ENCODE measurements at places on chromosomes 4 and X.

GRCh38 chr4:61514991-61515390 is 314.9 kb downstream of the ADGRL3 start:
- no peak for DNase-seq

- peak; percentile 84 for DNase-seq
Observed at GRCh38 chr4:140466146-140466545, 31.9 kb downstream of the MGAT4D start.

- DNase-seq = no peak
Observed at GRCh38 chr4:14084598-14084997, 457.1 kb upstream of the BOD1L1 start.

- no peak for DNase-seq
Observed at GRCh38 chrX:141314441-141314840, 72.1 kb upstream of the SPANXC start.

- DNase-seq = no peak
Observed at GRCh38 chrX:56288608-56289007, 56.5 kb downstream of the KLF8 start.

DNA sequence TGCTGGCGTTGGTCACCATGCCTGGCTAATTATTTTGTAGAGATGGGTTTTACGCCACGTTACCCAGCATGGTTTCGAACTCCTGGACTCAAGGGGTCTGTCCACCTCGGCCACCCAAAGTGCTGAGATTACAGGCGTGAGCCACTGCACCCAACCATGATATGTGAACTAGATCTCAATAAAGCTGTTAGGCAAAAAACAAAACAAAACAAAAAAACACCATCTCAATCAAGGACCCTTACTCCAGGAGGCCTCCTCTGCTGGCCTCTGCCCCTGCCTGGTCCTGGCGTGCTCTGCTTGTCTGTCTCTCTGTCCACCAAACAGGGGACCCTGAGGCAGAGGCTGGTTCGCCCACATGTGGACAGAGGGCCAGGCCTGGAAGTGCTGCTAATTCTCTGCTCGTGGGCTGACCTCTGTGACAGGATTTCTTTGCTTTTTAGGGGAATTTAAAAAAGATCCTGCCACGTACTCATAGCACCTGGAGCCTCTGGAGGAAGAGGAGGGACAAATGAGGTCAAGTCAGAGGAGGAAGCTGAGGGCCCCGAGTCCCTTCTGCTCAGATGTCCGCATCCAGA is 32.7 kb upstream of the WFS1 start:
- DNase-seq = no peak

DNA sequence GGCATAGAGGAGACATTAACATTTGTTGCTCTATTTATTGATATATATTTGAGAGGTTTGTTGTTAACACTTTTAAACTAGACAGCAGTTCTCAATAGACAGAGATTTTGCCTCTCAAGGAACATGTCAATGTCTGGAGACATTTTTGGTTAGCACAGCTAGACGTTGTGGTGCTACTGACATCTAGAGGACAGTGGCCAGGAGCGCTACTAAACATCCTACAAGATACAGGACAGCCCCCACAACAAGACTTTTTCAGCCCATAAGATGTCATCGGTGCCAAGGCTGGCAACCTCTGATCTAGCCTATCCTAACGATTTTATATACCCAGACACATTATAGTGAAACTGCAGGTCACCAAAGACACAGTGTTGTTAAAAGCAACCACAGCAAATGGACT is 18.4 kb upstream of the CTSO start:
- peak; percentile 30 for DNase-seq

GRCh38 chrX:2538031-2538757 is 37.4 kb upstream of the DHRSX start:
- DNase-seq = no peak

DNA sequence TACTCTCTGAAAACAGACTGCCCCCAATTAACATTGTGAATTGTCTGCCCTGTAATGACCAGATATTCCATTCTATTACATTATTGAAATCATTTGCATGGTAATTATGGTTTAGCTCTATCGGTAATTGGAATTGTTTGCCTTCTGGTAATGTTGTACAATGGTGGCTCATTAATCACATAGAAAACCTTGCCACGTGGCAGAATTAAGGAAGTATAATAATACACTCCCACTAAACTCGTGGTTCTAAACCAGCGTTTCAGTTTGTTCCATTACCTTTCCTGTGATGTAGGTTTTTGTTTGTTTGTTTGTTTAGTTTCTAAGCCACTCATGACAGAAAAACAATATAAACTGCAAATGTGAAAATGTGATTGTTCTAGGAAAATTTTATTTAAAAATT is 45.1 kb upstream of the TAPT1 start:
- peak; percentile 37 for DNase-seq

DNA sequence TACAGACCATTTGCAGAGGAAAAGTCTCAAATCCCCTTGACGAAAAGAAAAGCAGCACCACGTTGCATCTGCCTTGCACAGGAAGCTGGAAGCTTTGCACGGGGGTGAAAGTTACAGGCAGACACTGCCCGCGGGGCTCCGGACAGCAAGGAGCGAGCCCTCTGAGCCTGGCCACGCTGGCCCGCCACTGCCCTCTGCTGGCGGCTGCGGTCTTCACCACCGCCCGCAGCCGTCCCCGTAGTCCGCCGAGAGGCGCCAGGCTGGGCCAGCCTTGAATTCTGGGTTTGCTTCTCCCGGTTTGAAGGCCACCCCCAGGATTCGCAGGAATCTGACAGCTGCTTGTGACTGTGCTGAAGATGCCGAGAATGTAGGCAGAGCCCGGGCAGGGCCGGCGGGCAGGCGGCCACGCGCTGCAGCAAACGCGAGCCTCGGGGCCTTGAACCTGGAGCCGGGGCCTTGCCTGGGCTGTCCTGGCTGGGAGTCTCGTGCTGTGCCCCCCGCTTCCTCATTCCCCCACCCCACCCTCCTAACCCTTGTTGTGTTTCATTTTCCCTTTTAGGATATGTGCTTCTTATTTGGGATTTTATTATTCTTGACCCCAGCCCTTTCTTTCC is 49.2 kb downstream of the ENPP6 start:
- DNase-seq = peak; percentile 61

- DNase-seq = no peak
Observed at GRCh38 chr4:138616775-138617174, 374.6 kb upstream of the SLC7A11 start.

- DNase-seq = no peak
Observed at GRCh38 chr4:138205531-138206233, 36.5 kb downstream of the SLC7A11 start.

DNA sequence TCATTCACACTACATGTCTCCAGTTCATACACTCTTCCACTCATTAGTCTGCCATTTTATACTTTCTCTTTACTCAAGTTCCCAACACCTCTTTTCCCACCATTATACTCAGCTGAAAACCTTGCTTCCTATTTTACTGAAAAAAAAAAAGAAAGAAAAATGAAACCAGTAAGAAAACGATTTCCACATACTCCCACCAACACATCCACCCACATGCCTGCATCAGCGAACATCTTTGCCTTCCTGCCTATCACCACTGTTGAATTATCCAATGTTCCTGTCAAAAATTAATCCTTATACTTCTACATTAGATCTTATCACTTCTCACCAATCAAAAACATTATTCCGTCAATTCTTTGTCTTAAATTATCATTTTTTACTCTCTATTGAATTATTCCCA is 188.1 kb upstream of the FAM241A start:
- DNase-seq = no peak

GRCh38 chr4:17117746-17118145 is 219.3 kb upstream of the LDB2 start:
- DNase-seq = no peak

DNA sequence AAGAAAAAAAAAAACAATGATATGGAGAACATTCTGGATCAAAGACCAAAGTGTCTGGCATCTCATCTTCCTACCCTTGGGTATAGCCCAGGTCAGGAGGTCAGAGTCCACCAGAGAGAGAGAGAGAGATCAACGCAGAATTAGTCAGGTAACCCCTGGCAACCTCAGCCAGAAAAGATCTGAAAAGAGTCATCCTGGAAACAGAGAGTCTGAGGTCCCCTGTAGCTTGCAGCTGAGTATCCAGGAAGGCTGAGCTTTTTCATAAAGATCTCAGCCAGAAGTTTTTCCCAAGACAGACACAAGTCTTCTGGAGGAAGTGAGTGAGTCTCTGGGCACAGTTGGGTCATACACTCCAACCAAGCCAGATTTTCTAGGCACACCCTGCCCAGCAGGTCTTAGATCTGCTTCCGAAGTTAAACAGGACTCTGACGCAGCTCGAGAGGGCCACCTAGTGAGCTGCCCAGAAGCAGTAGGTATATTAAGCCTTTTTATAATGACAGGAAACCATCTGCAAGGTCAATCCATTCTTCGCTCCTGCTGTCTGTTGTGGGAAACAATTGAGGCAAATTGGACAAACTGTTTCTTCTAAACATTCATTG is 35.7 kb downstream of the ACE2 start:
- DNase-seq = peak; percentile 65

- no peak for DNase-seq
Observed at GRCh38 chr4:54863571-54864255, 206.0 kb downstream of the KIT start.

- DNase-seq = no peak
Observed at GRCh38 chrX:147788641-147789350, 122.9 kb upstream of the FMR1 start.

GRCh38 chr4:1044469-1045192 is 33.2 kb downstream of the FGFRL1 start:
- no peak for DNase-seq

GRCh38 chr4:12138488-12138887 is 709.8 kb upstream of the HS3ST1 start:
- DNase-seq = no peak

DNA sequence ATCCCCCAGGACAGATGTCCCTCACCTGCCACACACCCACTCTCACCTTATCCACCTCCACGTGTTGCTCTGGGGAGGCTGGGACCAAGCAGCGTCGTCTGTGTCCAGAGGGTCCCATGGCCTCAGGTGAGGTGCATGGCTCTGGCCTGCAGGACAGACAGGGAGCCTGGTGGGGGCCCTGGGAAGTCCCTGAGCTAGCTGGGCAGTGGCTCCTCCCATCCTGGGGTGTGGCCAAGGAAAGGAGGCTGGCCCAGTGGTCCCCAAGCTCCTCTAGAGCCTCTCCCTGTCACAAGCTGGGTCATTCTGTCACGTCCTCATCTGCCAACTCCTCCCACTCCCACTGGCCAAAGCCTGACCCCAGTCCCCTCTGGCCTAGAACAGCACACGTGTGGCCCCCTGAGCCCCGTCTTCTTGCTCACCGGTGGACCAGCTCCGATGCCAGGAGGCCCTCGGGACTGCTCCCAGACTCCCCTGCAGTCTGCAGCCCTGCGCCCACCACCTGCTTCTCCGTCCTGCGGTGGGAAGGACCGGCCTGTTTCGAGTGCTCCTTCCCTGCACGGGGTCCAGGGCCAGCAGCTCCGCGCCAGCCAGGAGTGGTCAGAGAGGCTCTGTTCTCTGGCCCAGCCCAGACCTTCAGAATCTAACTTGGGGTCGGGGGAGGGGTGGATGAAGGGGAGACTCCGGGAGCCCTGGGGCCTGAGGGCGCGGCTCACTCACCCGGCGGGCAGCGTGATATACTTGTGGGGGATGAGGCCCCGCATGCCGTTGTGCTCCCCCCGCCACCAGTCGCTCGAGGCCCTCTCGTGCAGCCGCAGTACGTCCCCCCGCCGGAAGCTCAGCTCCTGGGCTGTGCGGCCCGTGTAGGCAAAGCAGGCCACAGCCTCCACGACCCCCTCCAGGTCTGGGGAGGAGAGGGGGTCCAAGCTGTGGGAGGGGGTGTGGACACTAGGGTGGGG is 4.8 kb downstream of the AVPR2 start:
- no peak for DNase-seq

- DNase-seq = no peak
Observed at GRCh38 chr4:184324939-184325477, 107.3 kb upstream of the ENPP6 start.

DNA sequence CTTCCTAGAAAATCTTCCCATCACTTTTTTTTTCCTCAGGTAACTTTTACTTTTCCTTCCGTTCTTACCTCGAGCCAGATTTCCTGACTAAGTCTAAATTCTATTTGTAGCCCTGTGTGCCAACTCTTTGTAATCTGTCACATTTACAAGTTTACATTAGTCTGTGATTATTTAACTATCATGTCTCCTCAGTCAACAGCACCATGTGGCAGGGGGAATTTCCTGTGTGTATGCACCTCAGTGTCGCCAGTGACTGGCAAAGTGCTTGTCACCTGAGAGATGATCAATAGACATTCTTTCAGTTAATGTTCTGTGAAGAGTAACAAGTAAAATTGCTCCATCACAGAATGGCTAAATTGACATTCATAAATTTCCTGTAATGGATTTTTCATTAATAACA is 468.5 kb downstream of the PDGFC start:
- no peak for DNase-seq

DNA sequence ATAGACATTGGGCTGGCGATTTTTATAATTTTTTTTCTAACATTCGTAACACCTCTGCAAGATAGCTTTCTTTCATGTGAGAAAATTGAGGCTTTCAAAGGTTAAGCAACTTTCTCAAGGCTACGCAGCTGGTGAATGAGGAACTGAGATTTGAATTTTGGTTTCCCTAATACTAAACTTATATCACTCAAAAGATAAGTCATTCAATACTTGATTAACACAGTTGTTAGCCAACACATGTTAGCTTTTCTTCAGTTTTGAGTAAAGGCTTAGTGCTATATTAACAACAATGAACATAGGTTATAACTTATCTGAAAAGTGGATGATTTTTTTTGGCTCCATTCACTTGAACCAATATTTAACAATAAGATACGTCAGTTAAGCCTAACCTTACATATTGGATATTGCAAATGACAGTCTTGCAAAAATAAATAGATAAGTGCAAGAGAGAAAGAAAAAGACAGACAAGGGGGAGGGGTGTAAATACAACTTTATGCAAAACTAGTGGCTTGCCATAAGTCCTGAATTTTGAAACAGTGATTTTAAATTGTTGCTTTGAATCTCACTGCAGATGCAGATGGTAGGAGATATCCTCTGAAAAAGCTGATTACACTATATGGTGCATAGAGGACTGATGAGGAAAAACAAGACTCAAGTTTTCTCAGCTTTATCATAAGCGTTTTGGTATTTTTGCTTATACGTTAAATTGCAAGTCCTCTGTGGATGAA is 11.1 kb upstream of the GPM6A start:
- DNase-seq = no peak

DNA sequence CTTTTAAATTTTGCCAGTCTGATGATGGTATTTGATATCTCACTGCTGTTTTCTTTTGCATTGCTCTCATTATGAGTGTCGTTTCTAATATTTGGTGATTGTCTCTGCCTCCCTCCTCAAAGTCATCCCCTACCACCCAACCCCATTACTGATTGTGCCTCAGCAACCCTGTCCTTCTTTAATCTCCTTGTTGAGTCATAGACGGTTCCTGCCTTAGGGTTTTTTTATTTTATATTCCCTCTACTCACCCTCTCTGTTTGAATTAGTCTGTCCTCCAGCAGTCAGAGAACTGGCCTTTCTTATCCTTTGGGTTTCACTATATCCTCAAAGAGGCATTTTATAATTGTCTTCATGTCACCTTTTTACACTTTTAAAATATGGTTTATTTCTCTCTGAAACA is 409.3 kb upstream of the CPEB2 start:
- no peak for DNase-seq

- no peak for DNase-seq
Observed at GRCh38 chr4:186689476-186689875, 34.2 kb downstream of the FAT1 start.
